ENCODE measurements at places on chromosomes 4 and X. TPM values are rescaled to one million over a fixed set of nuclear protein-coding genes. Genes with fewer than 3 reads are reported as not detected.

The SLITRK4 gene
- 0.13 TPM for total RNA-seq

The DUSP21 gene
- not detected for total RNA-seq

The ADRA2C gene
- total RNA-seq: under 0.01 TPM

The UGT2B10 gene
- total RNA-seq: not detected

The LUZP4 gene
- total RNA-seq: not detected

The ATP1B4 gene
- total RNA-seq: not detected

The FGFBP2 gene
- not detected for total RNA-seq

- peak; percentile 35 for DNase-seq
These were observed at the start of gene NAAA for GRCh38 chr4:75940692-75941253. Gene NAAA (minus strand): TSS chr4:75941013. CDS start chr4:75940949, 64 bp downstream.

The PABPC1L2B gene
- total RNA-seq: not detected

DNA sequence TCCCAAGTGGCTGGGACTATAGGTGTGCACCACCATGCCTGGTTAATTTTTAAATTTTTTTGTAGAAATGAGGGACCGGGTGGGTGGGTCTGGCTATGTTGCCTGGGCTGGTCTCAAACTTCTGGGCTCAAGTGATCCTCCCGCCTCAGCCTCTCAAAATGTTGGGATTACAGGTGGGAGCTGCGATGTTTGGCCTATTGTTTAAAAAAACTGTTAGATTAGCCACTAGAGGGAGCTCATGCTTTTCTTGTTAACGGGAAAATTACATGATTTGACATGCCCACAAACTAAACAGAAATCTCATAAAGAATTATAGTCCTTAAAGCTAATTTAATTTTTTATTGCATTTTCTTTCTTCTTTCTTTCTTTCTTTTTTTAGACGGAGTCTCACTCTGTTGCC lies 5.0 kb upstream of the SDAD1 start:
- DNase-seq: peak; percentile 48

DNA sequence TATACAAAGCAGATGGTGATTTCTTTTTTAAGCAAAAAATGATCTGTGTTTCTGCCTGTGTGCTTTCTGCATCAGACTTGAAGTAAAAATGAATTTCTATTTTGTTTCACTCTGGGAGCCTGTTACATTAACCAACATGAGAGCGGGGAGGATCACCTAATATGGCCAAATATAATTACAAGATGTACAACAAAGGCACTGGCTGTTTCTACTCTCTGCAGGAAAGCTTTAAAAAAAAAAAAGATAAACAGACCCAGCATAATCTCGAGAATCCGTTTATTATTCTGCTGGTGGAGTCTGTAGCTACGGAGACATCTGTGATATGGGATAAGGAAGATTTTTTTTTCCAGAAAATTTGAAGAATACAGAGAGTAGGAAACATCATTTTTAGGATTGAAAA lies 103.6 kb downstream of the COMMD8 start:
- no peak for DNase-seq

The HERC5 gene
- total RNA-seq: 3.4 TPM

GRCh38 chr4:151786158-151786495 lies 25.3 kb upstream of the GATB start:
- no peak for DNase-seq

The GAB3 gene
- 6.7 TPM for total RNA-seq

DNA sequence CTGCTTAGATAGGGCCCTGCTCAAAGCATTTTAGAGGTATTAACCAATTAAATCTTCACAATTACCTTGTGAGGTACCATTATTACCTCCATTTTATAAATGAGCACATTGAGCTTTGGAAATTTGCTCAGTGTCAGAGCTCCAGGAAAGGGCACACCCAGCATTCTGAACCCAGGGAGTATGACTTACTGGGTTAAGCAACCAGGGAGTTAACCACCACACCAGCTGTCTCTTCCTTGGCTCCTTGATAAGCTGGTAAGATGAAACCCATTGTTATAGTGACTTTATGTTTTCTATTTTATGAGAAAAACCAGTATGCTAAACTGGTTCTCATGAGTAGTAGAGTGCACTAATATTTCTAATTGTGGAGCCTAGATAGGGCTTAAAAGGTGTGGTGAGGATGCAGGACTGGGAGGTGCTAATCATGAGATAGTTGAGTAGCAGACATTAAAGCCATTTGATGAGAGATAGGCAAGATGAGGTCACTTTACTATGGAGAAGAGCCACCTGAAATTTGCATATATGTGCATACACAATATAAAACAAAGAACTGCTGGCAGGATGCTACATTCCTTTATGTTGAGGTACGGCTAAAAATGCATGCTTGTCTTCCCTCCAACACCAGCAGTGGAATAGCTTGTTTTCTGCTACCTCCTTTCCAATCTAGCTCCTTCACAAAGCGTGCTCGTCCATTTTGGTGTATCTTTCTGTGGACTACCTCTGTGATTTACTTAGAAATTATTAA lies 556.1 kb downstream of the SPRY1 start:
- DNase-seq: no peak

GRCh38 chr4:149735796-149736195 lies 79.8 kb downstream of the IQCM start:
- DNase-seq: no peak

- no peak for DNase-seq
These were observed 8.3 kb upstream of the CD40LG start for GRCh38 chrX:136639506-136640176.

- no peak for DNase-seq
These were observed 134.7 kb downstream of the KLF8 start for GRCh38 chrX:56366901-56367300.

DNA sequence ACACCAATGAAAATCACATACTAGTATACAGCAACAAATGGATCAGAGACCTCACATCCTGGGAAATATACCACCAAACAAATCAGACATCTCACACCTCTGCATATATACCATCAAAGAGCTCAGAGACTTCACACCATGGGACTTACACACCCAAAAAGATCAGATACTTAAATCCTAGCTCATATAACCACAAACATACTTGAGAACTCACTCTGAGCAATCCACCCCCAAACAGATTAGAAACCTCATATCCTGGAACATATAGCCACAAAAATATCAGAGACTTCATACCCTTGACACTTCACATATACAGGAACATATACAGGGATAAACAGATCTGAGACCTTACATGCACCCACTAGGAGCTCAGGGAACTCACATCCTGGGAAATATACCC lies 32.1 kb downstream of the SUV39H1 start:
- DNase-seq: no peak

GRCh38 chrX:71504346-71504745 lies 28.6 kb upstream of the OGT start:
- DNase-seq: no peak

DNA sequence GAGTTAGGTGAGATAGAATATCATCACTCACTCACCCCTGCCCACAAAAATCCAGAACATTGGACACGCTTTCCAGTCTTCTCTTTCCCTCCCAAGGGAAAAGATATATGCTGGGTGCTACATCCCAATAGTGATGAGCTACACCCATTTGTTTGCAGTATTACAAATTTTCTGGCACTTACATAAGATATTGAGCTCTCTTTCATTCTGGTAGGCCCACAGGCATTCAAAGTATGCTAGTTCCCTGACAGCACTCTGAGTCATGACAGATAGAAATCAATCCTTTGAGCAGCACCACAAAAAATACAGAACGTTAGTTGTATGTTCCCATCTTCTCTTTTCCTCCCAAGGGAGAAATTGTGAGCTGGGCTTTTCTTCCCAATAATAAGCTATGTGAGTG lies 477.6 kb upstream of the GRID2 start:
- no peak for DNase-seq

The C4orf51 gene
- not detected for total RNA-seq

The CSAG3 gene
- not detected for total RNA-seq

DNA sequence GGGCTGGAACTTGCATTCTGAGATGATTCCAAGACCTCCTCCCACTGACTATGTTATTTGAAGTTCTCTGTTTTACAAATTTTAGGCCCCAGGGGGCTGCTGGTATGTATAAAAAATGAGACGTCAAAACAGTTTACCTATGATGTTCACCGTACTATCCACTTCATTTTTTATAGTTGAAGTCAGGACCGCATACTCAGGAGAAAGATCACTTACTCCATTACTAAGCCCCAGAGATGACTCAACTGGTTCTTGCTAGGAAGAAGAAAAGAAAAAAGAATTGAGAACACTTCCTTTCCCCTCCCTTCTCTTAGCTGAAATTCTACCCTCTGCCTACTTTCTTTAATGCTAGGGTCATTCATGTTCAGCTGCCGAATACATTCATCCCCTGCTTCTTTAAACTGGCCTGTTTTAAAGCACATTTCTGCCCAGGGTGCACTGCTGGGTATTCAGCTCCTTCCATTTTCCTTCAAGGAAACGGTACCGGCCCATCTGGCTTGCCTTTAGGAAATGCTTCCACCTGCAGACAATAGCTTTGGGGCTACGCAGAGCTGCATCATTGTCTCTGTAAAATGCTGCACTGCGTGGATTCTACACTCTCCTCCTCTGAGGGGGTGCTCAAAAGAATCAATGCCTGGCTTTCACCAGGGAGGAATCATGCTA lies 66.2 kb downstream of the IRF2 start:
- DNase-seq: no peak

DNA sequence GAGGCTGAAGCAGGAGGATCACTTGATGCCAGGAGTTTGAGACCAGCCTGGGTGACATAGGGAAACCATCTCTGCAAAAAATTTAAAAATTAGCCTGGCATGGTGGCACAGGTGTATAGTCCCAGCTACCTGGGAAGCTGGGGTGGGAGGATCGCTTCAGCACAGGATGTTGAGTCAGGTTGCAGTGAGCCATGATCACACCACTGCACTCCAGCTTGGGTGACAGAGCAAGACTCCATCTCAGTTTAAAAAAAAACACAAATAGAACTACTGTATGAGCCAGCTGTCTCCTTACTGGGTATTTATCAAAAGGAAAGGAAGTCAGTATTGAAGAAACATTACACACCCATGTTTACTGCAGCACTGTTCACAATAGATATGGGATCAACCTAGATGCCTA lies 138.7 kb downstream of the RAP1GDS1 start:
- no peak for DNase-seq

The LINC00632 gene
- 0.26 TPM for total RNA-seq

DNA sequence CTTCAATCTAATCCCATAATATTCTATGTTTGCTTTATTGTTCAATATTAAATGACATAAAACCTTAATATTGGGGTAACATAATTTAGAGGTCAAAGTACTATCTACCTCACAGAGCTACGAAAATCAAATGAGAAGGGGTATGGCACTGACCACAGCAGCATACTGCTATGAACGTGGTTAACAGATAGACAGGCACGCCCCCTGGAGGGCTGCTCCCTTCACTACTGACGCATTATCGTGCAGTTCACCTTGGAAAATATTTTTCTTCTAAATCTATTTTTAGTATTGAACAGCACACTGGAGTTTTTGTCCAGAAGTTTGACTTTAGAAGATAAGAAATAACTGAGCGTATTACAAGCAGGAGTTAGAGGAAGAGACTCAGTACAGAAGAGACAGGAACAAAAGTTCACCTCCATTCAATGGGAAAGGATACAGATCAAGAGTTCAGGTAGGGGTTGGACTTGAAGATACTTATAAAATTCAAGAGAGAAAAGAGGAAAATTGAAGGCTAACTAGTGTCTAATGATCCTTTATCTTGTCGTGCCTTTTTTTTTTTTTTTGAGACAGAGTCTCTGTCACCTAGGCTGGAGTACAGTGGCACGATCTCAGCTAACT lies 22.7 kb downstream of the MAP9 start:
- peak; percentile 66 for DNase-seq

DNA sequence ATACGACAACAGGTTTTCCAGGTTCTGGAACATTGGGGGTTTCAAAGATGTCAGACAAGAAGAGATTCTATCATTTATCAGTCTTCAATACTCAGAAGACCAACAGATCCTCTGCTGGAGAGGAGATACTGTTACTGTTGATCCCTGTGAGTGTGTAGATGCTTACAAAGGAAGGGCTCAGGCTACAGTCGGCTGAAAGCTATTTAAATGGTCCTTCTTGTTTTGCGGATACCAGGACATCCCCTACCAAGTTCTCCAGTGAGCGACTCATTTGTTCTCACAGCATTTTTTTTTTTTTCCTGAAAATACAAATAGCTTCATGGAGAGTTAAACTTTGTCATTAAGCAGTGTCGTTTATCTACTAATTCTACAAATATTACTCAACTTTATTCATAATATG lies 201.6 kb downstream of the CAMK2D start:
- no peak for DNase-seq

The BST1 gene
- total RNA-seq: 35.6 TPM

The RTL9 gene
- not detected for total RNA-seq

- no peak for DNase-seq
These were observed 32.5 kb upstream of the ZNF185 start for GRCh38 chrX:152865232-152865920.

DNA sequence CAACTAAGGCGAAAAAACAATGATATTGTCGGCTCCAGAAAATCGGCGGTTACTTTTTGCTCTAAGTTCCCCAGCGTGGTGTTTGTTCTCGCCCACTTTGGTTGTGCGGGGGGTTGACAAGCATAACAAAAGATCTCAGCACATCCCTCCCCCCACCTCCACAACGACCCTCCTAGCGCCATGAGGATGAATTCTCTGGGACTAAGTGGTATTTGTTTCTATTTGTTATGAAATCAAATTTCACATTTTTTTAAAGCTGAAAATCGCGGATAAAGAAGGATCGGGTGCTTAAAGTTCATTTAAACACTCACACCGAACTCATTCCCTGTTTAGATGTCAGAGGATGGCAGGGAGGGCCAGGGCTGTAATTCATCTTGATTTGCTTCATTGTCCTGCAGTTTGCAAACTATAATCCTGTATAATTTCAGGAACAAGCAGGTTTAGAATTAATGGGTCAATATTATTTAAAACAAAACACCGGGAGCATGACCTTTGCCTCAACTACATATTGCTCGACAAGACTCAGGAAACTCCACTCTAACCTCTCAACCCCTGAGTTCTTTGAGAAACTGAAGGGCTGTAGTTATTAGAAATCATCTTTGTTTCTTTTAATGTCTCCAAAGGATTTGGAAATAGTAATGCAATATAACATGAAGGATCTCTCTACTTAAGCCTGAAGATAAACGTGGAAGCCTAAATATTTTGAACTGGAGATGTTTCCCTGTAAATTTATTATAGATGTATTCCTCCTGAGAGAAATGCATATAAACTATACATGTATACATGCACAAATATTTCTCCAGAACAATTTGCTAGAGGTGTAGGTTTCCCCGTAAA lies 6.4 kb downstream of the PITX2 start:
- no peak for DNase-seq

The ARHGAP36 gene
- total RNA-seq: not detected

The CTAG1A gene
- not detected for total RNA-seq

- no peak for DNase-seq
These were observed 89.6 kb downstream of the ANTXR2 start for GRCh38 chr4:79983431-79983830.
